A549 treated with CORT108297 at 1 μM for 4 hours (cell line): ENCODE measurements at places on chromosomes 5 and 9. TPM values are rescaled to one million over a fixed set of nuclear protein-coding genes. Genes with fewer than 3 reads are reported as not detected.

The IFNA21 gene
- not detected in 5 replicates for total RNA-seq

The ARHGEF37 gene
- 0.72 to 1.2 TPM (median 0.87 TPM) in 5 replicates for total RNA-seq

The SEMA5A gene
- total RNA-seq, result not detected in 5 replicates

The ISL1 gene
- 0.05 to 0.07 TPM in 2 of 5 replicates, not detected in the others for total RNA-seq
